ENCODE measurements at places on chromosomes 12 and 14.
A peak's percentile ranks its signal among the peaks of the same experiment; 100 is the strongest.

DNA sequence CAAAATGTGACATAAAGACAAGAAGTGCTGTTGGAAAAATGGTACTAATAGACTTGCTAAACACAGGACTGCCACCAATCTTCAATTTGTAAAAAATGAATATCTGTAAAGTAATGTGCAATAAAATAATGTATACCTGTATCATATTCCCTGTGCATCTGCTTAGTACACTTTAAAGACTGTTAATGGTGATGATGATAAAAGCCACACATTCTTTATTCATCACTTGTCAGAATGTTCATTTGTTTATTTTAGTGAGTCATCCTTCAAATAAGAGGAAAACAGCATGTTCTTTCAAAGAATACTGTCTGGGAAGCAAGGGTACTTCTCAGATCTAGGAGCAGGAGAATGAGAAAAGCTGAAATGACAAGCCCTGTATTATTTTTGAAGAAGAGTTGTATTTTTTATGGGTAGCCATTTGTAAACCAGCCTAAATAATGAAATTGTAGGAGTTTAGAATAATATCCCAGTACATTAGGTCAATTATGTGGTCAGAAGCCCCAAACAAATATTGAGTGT is 78.3 kb upstream of the PSMA6 start:
- no peak for DNase-seq

DNA sequence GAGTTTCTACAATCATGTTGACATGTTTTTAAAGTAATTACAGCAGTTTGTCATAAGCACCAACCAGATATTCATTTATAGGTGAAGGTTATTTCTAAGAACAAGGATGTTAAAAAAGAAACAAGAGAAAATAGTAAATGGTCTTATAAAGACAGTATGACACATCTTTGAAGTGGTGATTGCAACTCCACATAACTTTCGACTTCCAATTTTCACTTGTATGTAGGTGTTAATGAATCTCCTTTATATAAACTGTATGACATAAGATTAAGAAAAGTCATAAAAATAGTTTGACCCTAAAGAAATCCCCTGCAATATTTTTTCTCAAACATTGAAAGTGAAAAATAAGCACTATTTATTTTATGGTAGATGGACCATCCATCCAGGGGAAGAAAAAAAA is 144.8 kb upstream of the PTPRQ start:
- DNase-seq = no peak

DNA sequence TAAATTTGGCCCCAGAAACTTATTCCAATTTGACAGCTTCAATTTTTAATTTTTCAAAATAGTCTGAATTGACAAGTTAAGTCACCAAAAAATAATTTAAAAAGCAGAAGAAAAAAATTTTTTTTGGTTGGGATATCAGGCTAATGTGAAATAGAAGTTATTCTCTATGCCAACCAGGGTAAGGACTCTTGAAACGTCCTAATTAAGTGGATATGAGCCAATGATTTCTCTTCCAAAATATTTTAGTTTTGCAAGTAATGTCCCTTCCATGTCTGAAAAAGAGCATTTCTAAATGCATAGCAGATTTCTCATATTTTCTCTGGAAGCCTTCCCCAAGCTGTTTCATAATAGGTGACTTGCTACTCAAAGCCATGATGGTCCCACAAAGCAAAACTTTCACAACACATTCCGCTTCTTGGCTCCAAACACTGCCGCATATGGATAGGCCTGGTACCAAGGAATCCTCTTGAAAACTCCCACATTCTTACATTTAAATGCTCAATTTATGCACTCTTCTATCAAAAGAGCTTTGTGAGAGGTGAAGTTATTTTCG is 65.1 kb downstream of the SIX6 start:
- no peak for DNase-seq

- DNase-seq = peak; percentile 5
These were observed 21.9 kb downstream of the CLMN start for GRCh38 chr14:95297832-95298231.

DNA sequence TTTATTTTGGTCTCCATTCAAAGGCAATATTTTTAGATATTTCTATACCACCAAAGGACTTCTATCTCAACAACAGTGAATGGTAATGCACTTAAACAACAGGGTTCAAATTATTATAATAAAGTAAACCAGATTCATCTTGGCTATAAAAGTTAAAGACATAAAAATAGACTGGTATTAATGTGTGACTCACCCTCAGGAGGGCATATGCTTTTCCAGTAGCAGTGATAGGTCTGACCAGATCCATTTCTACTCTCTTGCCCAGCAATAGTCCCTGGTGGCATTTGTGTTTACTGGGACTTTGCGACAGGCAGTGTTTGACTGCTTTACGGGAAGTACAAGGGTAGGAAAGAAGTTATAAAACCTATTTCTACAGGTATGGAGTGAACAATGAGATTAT is 353.2 kb upstream of the ATP2B1 start:
- no peak for DNase-seq

DNA sequence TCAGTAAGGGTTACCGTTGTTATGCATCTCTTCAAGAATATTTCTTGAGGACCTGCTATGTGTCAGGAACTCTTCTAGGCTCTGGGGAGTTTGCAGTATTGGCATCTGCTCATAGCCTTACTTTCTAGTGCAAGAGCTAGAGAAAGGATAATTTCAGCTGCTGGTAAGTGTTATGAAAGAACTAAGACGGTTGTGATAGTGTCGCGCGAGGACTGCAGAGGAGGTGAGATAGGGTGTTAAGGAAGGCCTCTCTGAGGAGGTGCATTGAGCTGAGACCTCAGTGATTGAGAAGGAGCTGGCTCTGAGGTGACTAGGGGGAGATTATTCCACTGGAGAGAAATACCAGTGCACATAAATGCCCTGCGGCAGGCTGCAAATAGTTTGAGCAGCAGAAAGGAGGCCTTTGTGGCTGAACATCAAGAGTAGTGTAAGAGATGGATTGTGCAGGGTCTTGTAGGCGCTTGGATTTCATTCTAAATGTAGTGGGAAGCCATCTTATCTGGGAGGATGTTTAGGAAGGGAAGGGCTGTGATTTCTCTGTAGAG is 824 bp downstream of the DDX55 start:
- DNase-seq = no peak

GRCh38 chr14:76456891-76457586 is 81.1 kb downstream of the ESRRB start:
- no peak for DNase-seq

GRCh38 chr12:46590991-46591703 is 218.6 kb upstream of the SLC38A2 start:
- DNase-seq = no peak

DNA sequence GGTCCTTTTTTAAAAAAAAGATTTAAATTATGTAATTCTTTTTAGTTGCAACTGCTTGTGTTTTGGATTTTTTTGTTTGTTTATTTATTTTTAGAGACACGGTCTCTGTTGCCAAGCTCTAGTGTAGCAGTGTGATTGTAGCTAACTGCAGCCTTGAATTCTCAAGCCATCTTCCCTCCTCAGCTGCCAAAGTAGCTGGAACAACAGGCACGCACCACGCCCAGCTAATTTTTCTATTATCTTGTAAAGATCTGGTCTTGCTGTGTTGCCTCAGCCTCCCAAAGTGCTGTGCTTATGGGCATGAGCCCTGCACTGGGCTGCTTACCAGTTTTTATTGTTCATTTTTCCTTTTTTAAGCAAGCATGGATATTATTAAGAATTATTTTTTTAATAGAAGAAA is 10.6 kb upstream of the ART4 start:
- DNase-seq = no peak

DNA sequence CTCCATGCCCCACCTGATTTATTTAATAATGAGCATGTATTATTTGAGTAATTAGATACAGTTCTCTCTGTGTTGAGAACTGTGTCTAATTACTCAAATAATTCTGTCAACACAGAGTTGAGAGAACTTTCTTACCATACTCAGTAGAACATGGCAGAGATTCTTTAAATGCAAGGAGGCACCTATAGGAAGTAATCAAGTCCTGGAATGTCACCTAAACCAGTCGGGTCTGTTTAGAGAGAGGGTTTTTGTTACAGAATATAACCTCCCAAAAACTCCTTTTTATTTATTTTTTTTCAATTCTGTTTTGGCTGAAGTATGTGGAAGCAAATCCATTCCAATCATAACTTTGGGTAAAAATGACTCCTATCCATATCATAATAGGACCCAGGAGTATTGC is 37.5 kb upstream of the CIT start:
- no peak for DNase-seq

DNA sequence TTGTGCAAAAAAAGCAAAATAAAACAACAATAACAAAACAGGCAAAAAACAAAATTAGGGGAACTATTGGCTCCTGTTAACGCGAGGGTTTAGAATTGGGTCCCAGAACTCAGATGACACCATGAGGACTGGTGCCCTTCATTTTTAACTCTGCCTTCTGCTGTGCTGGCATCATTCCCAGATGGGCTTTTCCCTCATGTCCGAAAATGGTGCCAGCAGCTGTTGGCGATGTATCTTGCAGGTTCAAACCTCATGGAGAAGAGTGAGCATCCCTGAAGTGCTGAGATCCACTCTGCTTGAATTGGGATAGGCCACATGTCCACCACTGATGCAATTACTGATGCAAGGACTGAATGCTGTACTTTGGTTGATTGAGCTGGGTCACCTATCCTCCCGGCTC is 61.1 kb downstream of the MYRFL start:
- no peak for DNase-seq

GRCh38 chr12:113198296-113198695 is 12.8 kb downstream of the RITA1 start:
- DNase-seq = no peak

DNA sequence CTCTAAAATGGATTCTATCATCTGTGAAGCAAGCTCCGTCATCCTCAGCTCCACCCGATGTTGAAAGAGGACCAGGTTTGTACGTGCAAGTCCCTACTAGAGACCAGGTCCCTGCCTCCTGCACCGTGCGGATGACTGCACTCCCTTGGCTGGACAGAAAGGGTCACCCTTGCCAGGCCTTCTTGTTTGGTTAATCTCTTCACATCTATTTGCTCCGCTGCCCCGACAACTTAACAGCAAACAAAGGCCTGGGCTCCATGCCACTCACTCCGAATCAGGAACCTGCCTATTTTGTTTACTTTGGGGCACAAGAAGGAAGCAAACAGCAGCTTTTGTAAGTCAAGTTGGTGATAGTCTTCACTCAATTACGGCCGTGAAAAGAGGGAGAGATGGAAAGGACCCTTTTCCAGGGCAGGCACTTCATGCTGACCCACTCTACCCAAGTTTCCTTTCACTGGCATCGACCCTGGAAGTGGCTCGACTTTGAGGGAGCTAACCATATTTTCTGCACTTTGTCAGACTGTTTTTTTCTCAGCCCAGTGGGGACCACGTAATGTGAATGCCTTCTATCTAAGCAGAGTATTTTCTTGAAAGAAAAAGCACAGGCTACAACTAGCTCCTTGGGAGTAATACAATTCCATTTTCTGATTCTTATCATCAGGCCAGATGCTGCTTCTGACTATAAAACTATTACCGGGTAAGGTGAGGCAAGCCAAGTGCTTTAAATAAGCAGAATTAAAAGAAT is 202.6 kb downstream of the FOXN3 start:
- no peak for DNase-seq

GRCh38 chr12:39902821-39903220 is 203.1 kb downstream of the SLC2A13 start:
- DNase-seq = no peak

DNA sequence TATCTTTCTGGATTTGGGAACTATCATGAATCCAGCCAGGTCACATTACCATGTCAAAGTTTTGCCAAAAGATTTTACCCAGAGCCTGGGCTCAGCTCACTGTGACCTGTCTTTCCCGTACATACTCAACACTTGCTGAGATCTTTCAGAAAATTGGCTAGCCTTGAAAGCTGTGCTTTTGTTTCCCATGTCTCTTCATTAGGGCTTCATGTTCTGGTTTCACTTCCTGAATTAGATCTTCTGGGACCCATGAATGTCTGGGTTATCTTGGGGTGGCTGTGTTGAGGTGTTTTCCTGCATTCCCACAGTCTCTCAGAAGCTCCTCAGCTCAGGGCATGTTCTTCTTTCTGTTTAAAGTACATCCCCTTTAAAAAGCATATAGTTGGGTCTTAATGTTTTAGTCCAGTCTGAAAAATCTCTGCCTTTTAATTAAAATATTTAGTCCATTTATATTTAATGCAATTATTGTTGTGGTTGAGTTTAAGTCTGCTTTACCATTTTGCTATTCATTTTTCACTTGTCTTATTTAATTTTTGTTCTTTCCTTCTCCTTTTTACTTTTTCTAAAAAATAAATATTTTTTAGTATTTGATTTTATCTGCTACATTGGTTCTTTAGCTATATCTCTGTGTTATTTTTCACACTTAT is 242.7 kb downstream of the VRK1 start:
- DNase-seq = no peak

DNA sequence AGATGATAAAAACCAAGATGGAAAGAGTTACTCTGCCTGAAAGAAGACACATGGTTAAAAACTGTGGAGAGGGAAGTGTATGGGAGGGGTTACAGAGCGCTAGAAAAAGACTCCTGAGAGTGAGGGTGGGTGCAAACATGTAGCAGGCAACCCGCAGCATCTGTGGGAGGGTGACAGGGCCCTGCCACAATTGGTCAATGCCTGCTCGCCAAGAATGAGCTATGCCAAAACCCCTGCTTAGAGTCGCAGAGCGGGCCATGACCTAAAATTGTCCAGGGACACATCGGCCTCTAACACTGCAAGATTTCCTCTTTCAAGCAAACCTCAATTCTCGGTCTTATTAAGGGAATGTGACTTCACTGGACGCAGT is 700 bp downstream of the PRKAG1 start:
- no peak for DNase-seq

DNA sequence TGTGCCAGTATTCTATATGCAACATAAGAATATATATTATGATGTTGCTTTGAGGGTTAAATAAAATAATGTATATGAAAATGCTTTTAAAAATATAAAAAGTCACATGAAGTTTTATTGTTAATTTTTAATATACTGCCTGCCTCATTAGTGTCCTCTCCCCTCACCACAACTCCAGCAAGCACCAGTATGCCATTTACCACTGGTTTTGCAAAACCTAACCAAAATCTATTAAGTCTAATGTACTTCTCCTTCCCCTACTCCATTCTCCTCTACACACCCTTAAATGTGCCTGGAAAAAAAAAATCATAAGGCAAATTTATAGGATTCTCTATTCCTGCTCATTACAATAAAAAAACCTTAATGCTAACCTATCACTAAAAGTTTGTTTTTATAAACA is 24.0 kb upstream of the GNG2 start:
- no peak for DNase-seq

DNA sequence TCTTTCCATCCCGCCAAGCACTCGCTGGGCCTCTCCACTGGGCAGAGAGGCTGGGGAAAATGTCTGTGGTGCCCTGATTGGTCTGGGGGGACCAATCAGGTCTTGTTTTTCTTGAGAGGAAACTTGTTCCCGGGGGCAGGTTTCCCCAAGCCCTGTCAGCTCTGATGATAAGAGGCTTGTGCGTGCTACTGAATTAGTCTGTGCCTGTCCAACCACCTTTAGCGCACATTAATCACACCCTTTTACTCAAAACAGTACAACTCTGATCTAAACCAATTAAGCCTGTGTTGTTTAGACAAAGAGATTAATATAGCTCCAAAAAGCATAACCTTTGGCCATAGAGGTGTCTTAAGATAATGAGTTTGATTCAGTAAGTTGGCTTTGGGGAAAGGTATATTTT is 580.4 kb downstream of the VRK1 start:
- DNase-seq = no peak

GRCh38 chr14:61619494-61619893 is 75.8 kb upstream of the HIF1A start:
- DNase-seq = no peak

- peak; percentile 89 for DNase-seq
These were observed at the start of gene GLI1 for GRCh38 chr12:57459750-57460467. TSS of gene GLI1 (plus strand) at chr12:57459785. CDS start at chr12:57463692, 3,907 bp downstream.

Measured in right forelimb (tissue), 1 donor.